Right cardiac atrium (tissue), 5 donors: ENCODE measurements at places on chromosomes 5 and 9. TPM values are rescaled to one million over a fixed set of nuclear protein-coding genes. Genes with fewer than 3 reads are reported as not detected.

Gene C9orf153
- total RNA-seq, result 0.26 TPM

Gene TNFSF8
- 0.86 TPM for total RNA-seq

Gene TRIM7
- total RNA-seq, result 3.8 TPM

Gene TRIM36
- 1.2 TPM for total RNA-seq

Gene CYSRT1
- not detected for total RNA-seq

Gene SH3PXD2B
- total RNA-seq, result 9.8 TPM

Gene EDIL3
- 5.5 TPM for total RNA-seq

Gene PHAX
- 26.8 TPM for total RNA-seq

Gene LCN1
- 0.42 TPM for total RNA-seq

Gene MUSK
- total RNA-seq, result 4.4 TPM

Gene CCNJL
- 4.3 TPM for total RNA-seq

Gene IDNK
- total RNA-seq, result 5.1 TPM

Gene CCDC192
- not detected for total RNA-seq

Gene CNTFR
- total RNA-seq, result 40.5 TPM

Gene FOXD4
- 0.19 TPM for total RNA-seq

Gene LCN6
- total RNA-seq, result 11.0 TPM

Gene FST
- 7.1 TPM for total RNA-seq
